ENCODE measurements at places on chromosomes 2 and 18. TPM values are rescaled to one million over a fixed set of nuclear protein-coding genes. Genes with fewer than 3 reads are reported as not detected.

The DSG1 gene
- total RNA-seq: not detected

The FSHR gene
- not detected for total RNA-seq

The TMEM247 gene
- total RNA-seq: not detected

DNA sequence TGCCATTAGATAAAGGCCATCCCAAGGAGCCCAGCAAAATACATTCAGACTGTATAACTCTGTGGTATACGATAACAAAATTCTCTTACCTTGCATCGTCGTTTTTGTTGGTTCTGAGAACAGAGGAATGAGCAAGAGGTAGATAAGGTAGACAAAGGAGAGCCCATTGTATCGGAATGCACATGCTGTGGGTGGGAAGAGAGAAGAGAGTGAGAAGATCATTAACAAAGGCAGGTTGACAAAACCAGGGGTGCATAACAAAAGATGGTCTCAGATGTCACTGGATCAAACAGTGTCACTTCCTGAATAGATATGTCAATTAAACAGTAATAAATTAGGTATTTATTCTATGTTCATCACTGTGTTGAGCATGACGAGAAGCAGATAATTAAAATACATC lies 83.3 kb downstream of the PIEZO2 start:
- H3K36me3 ChIP-seq: no peaks in the 10 kb centered on the region
- H3K27ac ChIP-seq: no peak overlapping the region
- H3K4me3 ChIP-seq: no peak overlapping the region
- no peaks in the 10 kb centered on the region for H3K27me3 ChIP-seq

DNA sequence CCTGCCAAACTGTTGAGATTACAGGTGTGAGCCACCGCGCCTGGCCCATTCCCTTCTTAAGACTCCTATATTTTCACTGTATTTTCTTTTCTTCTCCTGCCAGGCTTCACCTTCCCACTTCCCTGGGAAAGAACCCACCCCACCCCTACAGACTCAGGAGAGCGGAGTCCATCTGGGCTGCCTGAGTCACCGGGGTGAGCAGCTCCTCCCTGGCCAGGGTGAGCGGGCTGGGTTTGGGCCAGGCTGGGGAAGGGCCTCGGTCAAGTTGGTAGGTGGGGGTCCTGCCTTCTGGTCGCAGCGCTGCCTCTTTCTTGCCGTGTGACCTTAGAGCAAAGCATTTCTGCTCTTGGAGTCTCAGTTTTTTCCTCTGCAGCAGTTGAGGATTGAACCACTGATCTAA lies 2.1 kb upstream of the GAREM2 start:
- no peak overlapping the region for H3K27ac ChIP-seq

DNA sequence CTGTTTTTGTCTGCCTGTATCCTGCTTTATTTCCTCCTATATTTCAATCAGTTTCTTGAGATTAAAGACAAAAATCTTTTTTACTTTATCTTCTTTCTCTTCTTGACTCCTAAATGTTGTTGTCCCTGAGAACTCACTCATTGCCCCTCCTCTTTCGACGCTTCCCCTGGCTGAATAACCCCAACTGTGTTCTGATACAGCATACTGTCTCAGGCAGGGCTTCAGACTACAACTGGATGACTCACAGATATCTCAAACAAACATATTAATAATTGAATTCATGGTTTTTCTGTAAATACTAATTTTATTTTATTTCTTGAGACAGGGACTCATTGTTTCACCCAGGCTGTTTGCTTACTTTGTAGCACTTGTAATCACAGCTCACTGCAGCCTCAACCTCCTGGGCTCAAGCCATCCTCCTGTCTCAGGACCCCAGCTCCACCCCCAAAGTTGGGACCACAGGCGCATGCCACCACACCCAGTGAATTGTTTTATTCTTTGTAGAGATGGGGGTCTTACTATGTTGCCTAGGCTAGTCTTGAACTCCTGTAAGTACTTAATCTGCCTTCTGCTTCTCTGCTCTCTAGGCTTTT lies 9.4 kb downstream of the ITGAV start:
- H3K4me3 ChIP-seq: no peak overlapping the region
- H3K4me1 ChIP-seq: no peaks in the 10 kb centered on the region
- H3K36me3 ChIP-seq: no peaks in the 10 kb centered on the region
- H3K27ac ChIP-seq: no peak overlapping the region
- no peak for DNase-seq
- H3K27me3 ChIP-seq: no peaks in the 10 kb centered on the region

DNA sequence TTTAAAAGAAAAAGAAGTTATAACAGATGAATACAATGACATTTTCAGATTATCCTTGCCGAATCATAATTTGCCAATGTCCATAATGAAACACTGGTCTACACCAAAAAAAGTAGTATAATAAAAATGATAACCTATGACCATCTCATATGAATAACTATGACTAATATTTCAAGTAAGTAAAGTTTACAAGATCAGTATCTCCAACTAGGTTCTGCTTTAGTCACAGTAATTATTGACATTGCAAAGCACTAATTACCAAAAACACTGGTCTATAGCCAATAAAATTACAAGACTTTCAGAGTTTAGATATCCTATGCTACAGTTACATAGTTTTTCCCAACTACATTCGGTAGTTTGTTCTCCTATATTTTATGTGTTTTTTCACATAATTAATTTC lies 136.7 kb downstream of the MEMO1 start:
- no peak overlapping the region for H3K27ac ChIP-seq
- no peaks in the 10 kb centered on the region for H3K4me1 ChIP-seq
- H3K27me3 ChIP-seq: no peaks in the 10 kb centered on the region
- DNase-seq: no peak

All from activated CD4-positive, alpha-beta T cell treated with anti-CD3 and anti-CD28 coated beads, Interleukin-2, amount 10 ng/mL, durations not matched to agents 7 days and 5 days (primary cell).